GM23248 (cell line): ENCODE measurements at places on chromosomes 2 and 18. TPM values are rescaled to one million over a fixed set of nuclear protein-coding genes. Genes with fewer than 3 reads are reported as not detected.

- no peak for DNase-seq
Measured at GRCh38 chr2:83340424-83340823, 1118.7 kb downstream of the SUCLG1 start.

DNA sequence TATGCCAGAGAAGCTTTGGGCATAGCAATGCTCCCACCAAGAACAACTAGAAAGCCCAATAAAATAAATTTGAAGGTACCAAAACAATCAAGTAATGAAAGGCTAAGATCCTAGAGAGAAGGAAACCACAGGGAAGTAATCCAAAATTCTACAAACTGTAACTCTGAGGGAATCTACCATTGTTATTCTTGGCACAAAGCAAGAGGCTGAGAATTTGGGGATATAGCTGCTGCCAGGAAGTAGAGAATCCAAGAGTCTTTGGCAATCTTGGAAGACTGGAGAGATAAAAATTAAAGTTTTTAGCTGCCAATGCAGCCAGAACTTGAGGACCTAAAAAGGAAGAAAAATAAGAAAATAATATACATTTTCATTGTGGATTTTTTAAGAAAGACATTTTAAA lies 68.5 kb downstream of the PIGN start:
- peak; percentile 73 for DNase-seq

- DNase-seq, result peak; percentile 89
Measured at GRCh38 chr2:234677758-234678538, 181.1 kb upstream of the ARL4C start.

GRCh38 chr2:135063210-135063609 lies 11.1 kb downstream of the RAB3GAP1 start:
- DNase-seq, result no peak

GRCh38 chr2:143034292-143035074 lies 94.7 kb upstream of the ARHGAP15 start:
- peak; percentile 81 for DNase-seq

ACYP2 gene
- 41.6 and 42.7 TPM in 2 replicates for polyA plus RNA-seq

DNA sequence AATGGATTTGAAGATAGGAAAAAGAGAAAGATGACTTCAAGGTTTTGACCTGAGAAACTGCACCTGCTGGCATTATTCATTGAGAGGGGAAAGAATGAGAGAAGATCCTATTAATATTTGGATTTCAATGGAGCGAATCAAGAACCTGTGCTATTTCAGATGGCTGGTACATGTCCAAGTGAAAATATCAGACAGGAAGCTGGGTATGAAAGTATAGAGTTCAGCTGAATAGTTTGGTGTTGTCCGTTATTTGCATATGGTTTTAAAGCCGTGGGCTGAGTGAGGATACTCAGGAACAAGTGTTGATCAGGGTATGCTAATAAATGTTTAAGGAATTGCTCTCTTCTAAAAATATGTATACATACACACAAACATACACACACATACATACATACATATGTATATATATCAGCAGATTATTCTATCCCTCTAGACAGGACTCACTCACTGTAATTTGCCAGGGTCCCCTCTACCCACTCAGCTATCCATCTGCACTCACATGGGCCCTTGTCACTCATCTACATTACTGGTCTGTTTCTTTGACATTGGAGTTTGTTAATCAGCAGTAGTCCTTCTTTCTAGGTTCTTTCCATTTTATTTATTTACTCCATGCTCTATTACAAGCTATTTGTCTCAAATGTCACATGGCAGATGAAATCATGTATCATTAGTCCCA lies 33.9 kb upstream of the IKZF2 start:
- no peak for DNase-seq

SERPINB11 gene
- polyA plus RNA-seq, result not detected in 2 replicates

DNA sequence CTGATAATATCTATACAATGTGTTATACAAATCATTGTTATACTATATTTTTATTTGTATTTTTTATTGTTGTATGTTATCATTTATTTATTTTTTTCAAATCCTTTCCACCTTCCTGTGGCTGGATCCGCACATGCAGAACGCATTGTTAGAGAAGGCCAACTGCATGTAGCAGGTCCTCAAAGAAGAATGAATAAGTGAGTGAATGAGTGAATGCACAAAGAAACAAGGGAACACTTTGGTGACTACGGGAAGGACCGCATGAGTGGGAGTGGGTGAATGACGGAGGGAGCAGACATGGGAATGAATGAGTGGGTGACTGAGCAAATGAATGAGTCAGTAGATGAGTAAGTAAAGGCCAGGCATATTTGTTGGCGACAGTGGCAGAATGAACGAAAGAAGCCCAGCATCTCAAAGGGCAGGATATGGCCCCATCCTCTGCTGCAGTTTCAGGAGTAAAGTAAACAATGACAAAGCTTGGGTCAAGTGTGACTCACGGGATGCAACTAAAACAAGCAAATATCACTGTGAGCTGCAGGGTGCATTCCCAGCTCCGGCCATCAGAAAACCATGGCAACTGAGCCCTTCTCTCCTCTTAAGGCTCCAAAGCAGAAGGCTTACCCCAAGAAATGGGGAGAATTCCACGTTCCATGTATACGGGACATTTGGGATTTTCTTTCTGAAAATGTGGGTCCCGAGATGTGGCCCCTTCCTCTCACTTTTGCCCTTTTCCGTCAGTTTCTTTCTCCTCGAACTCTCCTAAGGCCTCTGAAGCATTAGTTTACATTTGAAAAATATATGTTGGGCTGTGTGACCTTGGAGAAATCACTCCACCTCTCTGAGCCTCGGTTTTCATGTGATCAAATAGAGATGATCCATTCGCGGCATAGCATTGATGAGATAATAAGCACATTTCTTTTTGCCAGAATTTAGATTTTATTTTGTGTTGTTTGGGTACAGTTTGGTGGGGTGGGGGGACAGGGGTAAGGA lies 24.5 kb downstream of the KCNF1 start:
- DNase-seq, result peak; percentile 98

SCTR gene
- polyA plus RNA-seq, result not detected in 2 replicates

HOXD1 gene
- polyA plus RNA-seq, result 1.5 and 2.2 TPM in 2 replicates

SCN2A gene
- 1.6 and 1.8 TPM in 2 replicates for polyA plus RNA-seq

DNA sequence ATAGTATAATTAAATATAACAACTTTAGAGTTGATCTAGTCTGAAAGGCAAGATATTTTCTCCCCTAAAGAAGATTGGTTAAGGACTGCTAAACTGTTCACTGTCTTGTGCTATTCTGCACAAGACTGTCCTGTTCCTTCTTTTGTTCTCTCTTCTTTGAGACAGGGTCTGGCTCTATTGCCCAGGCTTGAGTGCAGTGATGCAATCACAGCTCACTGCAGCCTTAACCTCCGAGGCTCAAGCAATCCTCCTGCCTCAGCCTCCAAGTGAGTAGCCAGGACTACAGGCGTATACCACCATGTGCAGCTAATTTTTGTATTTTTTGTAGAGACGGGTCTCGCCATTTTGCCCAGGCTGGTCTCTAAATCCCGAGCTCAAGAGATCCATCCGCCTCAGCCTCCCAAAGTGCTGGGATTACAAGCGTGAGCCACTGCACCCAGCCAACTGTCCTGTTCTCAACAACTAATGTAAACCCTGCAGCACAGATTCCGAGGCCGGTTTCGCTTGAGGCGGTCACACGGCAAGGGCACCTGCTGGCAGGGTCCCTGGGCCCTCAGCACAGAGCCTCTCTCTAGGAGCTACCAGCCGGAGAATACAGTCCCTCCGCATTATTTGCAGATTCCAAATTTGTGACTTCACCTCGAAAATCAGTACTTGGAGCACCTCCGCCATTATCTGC lies 16.4 kb downstream of the PXDN start:
- no peak for DNase-seq

GRCh38 chr18:40930211-40930882 lies 1024.7 kb upstream of the PIK3C3 start:
- DNase-seq, result no peak

ABCG8 gene
- polyA plus RNA-seq, result 0.04 TPM in 1 of 2 replicates, not detected in the other

CDK15 gene
- 0.88 and 1.7 TPM in 2 replicates for polyA plus RNA-seq

DNA sequence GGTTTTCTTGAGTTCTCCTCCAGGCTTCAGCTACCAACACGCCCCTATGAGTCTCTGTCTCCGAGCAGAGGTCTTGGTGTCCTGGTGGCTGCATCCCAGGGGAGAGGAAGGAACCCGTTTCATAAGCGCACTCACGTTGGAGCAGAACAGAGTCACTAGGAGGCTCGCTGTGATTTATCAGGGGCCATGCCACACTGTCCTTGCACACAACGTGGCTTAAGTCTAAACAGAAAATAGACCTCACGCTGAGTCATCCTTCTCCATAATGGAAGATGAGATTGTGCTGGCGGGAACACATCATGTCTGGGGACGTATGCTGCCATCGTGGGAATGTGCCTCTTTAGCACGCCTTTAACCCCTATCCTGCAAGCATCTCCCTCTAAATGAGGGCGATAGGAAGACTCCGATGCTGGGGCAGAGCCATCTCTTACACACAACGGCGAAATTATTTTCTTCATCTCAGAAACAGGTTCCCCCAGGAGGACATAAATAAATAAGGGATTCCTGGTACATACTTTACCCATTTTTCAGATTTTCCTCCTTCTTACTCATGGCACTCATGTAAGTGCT lies 211.4 kb downstream of the KLHL29 start:
- no peak for DNase-seq

DNA sequence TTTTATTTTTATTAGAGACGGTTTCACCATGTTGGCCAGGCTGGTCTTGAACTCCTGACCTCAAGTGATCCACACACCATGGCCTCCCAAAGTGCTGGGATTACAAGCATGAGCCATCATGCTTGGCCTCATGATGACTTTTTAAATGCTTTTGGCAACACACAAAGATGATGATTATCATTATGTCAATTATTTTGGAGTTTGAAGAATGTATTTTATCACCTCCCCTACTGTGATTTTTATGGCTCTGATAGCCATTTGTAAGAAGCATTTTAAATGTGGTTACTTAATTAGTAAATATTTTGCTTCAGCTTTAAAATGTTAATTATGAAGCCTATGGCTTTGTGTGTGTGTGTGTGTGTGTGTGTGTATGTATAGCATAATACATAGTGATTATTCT lies 45.1 kb upstream of the RAB27B start:
- DNase-seq, result no peak

FSHR gene
- not detected in 2 replicates for polyA plus RNA-seq
